T follicular helper cell (primary cell): ENCODE measurements at places on chromosomes 7 and 10.
A peak's percentile ranks its signal among the peaks of the same experiment; 100 is the strongest.

GRCh38 chr10:103153302-103154197 is 39.5 kb downstream of the NT5C2 start:
- no peak for DNase-seq

DNA sequence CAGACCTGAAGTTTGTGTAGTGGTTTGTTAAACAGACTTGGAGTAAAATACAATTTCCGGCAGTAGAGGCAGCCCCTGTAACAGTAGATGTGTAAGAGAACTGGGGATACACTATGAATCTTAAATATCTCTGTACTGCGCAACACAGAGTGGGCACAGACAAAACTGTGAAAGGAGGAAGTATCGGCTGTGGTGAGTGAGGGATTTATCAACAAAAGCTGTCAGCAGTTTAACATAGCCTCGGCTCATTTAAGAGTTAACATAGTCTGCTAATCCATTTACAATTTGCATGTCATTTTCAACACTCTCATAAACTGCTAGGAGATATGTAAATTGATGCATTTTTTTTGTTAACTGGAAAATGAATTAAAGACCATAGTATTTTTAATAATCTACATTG is 225.2 kb downstream of the ZWINT start:
- no peak for DNase-seq

DNA sequence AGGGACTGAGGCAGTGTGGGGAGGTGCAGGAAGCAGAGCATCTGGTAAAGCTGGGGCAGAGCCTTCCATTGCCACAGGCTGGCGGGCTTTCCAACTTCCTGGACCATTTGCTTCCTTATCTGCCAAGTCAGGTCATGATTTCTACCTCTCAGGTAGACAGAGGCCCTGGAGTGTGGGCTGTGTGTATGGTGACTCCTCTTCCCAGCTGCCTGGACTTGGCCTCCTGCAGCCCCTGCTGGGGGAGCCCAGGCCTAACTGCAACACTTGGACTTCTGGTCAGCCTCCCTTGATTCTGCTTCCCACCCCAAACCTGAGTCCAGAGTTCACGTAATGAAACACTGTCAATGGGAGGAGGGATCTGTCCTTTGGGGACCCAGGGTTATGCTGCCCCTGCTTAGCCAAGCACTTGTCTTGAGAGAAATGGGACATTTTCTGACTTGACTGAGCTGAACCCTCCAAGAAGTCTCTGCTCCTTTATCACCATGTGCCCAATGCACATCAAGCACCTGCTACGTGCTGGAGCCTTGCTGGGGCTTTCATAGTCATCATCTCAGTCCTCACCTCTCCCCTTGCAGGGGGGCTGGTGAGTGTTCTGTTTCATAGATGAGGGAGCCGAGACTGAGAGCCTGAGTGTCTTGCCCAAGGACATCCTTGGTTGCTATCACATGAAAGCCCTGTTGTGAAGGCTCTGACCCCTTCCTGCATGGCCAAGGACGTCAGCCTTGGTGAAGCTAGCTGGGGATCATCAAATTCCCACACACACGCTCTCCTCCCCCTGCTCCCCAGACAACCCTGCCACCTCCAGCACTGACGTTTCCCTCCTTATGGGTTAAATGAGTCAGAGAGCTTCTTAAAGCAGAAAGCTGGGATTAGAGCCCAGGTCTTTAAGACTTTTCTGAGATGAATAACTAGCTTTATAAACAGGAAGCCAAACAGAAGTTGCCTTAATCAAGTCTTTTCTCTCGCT is 3.4 kb downstream of the CLEC2L start:
- DNase-seq, result no peak

GRCh38 chr7:132390705-132391104 is 185.6 kb downstream of the PLXNA4 start:
- no peak for DNase-seq

DNA sequence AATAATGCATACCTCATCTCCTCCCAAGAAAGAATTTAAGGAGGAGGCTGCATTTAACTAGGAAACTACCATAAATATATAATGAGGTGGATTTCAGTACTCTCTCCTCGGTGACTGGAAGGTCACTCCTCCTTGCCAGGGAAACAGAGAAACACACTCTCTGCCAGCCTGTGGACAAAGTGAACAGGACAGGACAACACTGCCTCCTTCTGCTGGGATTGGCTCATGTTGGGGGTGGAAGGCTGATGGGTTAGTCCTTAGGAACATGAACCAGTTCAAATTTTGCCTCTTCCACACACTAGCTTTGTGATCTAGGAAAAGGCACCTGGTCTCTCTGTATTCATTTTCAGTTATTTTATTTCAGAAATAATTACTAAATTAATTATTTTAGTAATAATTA is 50.6 kb upstream of the STEAP4 start:
- DNase-seq, result no peak

DNA sequence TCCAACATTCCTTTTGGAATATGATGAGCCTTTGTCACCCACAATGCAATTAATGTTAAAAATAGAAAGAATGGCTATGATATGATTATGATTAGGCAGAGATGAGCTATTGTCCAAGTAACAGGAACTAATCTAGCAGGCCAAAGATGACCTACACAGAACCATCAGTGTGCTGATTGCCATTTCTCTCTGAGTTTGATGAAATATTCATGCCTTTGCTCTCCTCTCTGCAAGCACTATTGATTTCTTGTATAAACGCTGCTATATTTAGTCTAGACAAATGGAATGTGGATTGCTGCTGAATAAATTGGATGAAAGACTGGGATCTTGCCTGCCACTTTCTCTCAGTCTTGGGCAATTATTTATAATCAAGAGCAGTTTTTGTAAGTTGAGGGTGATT is 85.4 kb downstream of the HDAC9 start:
- no peak for DNase-seq

GRCh38 chr10:33559105-33559504 is 224.6 kb upstream of the NRP1 start:
- DNase-seq, result no peak

- no peak for DNase-seq
Measured at GRCh38 chr10:79258894-79259293, 88.4 kb upstream of the PPIF start.

DNA sequence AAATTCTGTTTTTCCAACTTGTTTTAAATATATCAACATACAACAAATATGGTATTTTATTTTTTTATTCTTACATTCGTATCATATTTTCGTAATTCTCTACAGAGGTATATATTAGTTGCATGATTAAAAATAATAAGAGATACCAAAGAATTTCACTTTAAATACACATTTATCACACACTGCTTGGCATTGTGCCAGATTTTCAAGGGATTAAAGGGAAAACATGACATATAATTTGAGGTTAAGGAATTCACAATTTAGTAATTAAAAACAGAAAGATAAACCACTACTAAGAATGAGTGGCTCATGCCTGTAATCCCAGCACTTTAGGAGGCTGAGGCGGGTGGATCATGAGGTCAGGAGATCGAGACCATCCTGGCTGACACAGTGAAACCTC is 484.7 kb upstream of the SORCS1 start:
- DNase-seq, result no peak

- no peak for DNase-seq
Measured at GRCh38 chr7:70660154-70660818, 471.7 kb upstream of the GALNT17 start.

- no peak for DNase-seq
Measured at GRCh38 chr7:837001-837400, 4.7 kb downstream of the SUN1 start.

GRCh38 chr7:4734587-4735345 is 40.7 kb upstream of the AP5Z1 start:
- DNase-seq, result no peak

DNA sequence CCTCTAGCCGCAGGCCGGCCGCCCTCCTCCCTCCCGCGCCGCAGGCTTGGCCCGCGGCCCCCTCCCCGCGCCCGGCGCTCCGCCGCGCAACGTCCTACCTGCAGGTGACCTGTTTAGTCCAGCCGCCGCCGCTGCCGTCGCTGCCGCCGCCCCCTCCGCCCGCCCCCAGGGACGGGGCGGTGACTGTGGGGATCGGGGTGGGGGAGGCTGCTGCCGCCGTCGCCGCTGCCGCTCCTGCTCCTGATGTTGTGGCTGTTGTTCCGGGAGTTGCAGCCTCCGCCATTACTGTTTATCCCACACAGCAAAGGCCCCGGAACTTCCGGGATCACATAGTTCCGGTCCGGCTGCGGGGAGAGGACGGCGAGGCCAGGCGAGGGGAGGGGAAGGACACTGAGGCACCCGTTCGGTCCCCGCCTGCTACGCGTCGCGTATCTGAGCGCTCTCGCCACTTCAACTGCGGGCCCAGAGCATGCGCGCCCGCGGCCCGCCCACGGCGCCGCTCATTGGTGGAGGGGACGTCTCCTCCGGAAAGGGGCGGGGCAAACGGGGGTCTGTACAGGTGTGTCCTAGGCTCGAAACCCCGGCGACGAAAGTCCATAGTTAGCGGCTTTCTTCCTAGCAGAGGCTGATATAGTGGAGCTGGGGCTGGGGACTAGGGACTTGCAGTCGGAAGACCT is at the start of gene MKRN1:
MKRN1 (minus strand) TSS at position 444 of the 677 bp plus-strand sequence; CDS start at position 283, 161 bp downstream.
- DNase-seq, result peak; percentile 88

DNA sequence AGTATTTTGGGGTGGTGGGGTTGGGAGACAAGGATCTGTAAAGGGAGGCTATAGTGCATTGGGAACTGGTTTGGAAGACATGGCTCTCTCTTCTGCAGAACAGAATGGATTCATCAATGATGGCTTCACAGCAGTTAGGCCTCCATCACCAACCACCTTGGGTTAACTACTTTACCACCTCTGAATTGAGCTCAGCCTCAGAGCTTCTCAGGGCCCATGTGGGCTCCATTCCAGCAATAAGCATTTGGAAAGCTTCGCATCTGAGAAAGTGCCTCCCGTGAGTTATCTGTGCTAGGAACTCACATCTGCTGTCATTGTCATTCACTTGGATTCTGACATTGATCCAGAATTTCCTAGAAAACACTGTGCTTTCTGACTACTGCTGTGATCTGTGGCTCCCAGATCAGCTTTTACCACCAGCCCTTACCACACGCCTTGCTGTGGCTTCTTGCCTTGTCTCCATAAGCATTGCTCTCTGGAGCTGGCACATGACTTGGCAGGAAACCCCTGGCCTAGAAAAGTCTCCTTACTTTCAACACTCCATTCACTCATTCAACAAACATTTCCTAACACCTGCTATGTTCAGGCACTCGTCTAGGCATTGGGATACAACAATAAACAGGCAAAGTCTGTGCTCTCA is 70.7 kb upstream of the ADO start:
- DNase-seq, result no peak

GRCh38 chr7:44149571-44150465 is 8.7 kb upstream of the MYL7 start:
- no peak for DNase-seq

DNA sequence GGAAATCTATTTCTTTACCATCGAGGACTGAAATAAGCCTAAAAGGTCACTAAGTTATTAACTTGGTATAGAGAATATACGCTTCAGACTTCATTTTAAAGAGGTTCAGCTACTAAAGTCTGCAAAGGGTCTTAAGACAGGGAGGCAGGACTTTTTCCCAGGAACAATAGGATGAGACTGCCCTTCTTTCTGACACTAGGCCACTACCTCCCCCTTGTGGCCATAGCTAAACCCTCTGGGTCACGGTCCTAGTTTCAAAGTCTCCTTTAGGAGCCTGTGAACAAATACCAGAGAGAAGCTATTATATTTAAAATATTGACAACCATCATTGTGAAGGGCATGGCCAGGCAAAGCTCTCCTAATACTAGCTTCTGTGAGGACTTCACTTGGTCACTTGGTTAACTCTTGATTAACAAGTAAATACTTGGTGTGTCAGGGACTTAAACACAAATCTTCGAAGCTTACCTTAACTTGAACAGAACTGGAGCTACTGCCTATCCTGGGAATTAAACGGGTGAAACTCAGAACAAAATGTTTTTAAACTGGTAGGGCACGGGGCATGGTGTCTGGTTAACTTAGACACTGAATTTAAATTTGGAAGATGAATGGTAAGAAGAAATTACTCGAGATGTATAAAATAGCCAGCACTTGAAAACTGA is 75.6 kb downstream of the CCDC6 start:
- no peak for DNase-seq

GRCh38 chr10:133262696-133263095 is 14.0 kb downstream of the ADAM8 start:
- DNase-seq, result no peak

DNA sequence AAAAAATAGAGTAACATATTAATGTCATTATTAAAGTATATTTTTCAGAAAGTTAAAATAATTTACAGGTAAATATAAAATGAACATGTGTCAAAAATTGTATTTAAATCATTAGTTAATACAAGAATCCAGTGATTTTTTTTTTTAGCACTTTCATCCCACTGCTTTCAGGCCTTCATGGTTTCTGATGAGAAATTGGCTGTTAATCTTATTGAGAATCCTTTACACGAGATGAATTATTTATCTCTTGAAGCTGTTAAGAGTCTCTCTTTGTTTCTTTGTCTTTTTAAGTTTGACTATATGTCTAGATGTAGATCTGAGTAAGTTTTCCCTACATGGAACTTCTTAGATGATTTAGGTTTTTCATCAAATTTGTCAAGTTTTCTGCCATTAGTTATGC is 578.5 kb upstream of the KCND2 start:
- no peak for DNase-seq

GRCh38 chr7:108138911-108139310 is 8.8 kb upstream of the LAMB4 start:
- no peak for DNase-seq

DNA sequence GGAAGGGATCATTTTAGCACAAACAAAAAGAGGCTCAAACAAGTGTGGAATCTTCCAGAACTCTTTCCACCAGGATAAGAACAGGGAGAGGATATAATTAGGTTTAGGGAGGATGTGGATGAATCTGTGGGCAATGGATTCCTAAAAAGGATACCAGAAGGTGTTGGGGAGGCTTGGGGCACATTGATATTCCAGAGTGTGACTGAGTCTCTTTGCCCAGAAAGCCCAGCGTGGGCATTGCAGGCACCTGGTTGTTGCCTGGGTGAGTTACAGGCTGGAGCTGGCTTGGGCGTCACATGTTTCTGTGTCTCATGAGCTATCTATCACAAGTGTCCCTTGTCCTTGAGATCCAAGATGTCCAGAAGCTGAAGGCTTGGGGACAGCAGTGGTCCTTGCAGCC is 3.3 kb downstream of the COL26A1 start:
- no peak for DNase-seq

GRCh38 chr7:55970561-55970960 is 6.2 kb downstream of the NIPSNAP2 start:
- no peak for DNase-seq

- no peak for DNase-seq
Measured at GRCh38 chr7:117875566-117875965, 2.3 kb upstream of the CTTNBP2 start.

DNA sequence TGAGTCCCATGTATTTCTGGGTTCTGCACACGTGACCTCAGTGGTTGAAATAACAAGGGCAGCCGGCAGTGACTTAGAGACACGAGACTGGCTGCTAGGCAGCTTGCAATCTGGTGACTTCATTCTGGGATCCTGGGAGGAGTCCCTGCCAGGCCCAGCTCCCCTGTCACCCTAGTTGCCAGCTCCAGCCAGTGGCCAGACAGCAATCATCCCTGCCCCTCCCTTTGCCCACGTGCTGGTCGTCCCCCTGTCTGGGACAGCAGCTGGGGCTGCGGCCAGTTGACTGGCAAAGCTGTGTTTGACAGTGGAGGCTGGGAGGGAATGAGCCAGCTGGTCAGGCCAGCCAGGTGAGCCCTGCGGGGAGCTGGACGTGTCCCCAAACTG is 30.0 kb downstream of the ADGRA1 start:
- DNase-seq, result no peak

- DNase-seq, result no peak
Measured at GRCh38 chr7:33936503-33936902, 31.2 kb downstream of the BMPER start.
